Forelimb muscle (tissue), 1 donor: ENCODE measurements at places on chromosomes 3 and 15. TPM values are rescaled to one million over a fixed set of nuclear protein-coding genes. Genes with fewer than 3 reads are reported as not detected.

DNA sequence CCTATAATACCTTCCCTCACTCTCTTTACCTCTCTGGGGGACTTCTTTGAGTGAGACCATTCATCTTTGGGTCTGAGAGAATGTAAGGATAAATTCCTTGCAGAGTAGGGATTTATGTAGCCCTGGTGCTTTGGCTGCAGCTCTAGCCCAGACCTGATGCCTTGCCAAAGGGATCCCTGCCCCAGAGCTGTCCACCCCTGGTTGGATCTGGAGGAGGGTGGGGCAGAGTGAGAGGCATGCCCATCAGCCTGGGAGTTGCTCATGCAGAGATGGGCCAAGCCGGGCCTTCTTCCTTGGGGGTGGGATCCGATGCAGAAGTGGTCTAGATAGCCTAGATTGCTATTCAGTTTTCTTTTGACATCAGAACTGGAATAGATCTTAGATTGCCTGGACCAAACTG is 31.5 kb downstream of the RTP1 start:
- no peak for DNase-seq

DNA sequence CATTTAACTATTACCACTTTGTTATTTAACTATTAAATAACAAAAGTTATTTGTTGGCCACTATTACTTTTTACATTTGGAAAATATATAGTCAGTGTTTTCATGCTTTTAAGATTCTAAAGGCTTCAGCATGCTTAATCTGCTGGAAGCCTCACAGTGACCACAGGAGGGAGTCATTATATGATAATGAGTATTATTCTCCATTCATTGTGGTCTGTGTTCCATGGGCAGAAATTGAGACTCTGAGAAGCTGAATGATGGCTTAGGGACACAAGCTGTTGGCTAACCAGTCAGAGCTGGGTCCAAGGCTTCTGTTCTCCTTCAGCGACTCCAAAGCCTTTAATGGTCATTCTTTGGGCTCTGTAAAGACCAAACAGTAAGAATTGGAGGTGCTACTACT is 64.7 kb downstream of the BFSP2 start:
- no peak for DNase-seq

- no peak for DNase-seq
Observed at GRCh38 chr15:85625856-85626255, 168.9 kb downstream of the KLHL25 start.

CCR8 gene
- not detected for polyA plus RNA-seq

DNA sequence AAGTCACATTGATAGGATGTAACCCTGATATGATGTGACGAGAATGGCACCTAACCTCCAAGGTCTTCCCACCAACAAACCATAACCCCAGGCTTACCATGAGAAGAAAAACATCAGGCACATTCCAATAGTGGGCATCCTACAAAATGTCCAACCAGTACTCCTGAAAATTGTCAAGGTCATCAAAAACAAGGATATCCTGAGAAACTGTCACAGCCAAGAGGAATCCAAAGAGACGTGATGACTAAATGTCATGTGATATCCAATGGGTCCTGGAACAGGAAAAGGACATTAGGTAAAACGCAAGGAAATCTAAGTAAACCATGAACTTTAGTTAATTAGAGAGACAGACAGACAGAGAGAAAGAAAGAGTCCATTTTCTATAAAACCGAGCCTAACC is 2.3 kb upstream of the CYP1A2 start:
- no peak for DNase-seq

LRTM1 gene
- 114 TPM for polyA plus RNA-seq

TNFSF10 gene
- polyA plus RNA-seq, result 9.4 TPM

HCN4 gene
- not detected for polyA plus RNA-seq
